ENCODE measurements at places on chromosomes 11 and 22.

GRCh38 chr11:94557421-94557820 is 9.7 kb upstream of the PIWIL4 start:
- no peak for DNase-seq

DNA sequence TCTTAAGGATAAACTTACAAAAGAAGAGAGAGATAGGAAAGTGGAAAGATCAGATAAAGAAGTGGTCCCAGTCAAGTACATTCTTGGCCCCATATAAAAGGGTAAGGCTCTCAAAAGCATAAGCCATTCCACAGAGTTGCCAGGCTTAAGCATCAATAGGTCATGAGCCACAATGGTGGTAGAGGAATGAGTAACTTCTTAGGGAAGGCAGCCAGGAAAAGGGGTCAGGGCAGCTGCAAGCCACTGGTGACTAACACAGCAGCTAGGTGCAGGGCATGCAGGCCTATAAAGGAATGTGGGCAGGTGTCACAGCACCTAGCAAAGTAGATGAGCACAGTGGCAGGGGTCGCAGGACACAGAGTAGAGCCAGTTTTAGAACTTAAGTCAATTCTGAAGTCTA is 302.6 kb upstream of the FAT3 start:
- DNase-seq, result no peak

DNA sequence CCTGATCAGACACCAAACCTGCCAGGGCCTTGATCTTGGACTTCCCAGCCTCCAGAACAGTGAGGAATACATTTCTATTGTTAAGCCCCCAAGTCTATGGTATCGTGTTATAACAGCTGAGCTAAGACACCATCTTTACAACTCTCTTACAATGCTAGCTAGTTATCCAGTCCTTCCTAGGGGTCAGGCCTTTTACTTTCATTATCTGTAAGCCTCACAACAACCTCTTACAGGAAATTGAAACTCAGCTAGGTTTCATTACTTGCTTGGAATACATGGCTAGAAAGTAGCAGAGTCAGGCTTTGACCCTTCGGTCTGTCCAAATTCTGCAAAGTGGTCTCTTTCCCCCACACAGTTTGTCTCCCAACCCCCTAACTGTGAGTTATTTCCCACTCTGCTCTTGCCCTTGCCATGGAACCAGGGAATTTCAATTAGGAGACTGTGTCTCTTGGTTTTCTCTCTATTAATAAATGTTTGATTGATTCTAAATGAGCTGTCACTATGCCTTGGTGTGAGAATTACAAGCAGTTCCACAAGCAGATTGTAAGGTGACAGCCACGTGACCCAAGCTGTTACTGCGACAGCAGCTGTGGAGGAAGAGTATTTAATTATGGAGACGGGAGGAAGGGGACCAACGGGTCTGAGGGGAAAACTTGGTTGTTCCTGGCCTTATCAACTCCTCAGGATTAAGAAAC is 38.4 kb upstream of the CLMP start:
- DNase-seq, result no peak

DNA sequence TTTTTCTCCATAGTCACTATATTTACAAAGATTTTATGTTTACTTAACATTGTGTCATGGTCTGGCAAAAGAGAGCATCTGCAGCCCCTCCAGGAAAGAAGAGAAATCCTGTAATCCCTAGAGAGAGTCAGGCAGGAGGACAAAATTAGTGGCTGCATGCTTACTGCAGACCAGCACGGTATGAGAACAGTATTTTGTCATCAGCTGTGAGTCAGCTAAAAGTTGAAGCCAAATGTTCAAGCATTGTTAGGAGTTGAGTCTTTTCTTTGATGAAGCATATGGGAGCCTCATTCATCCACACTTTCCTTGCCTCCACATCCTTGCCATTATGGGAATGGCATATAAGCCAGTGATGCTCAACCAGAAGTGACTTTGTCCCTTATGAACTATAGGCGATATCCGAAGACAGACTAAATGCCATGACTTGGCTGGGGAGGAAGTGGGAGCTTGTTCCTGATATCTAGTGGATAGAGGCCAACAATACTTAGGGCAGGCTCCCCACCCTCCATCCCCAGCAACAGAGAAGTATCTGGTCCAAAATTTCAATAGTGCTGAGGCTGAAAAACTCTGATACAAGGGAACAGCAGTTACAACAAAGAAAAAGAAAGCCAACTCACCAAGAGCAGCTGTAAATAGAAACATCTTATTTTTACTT is 112.0 kb upstream of the OR5AK2 start:
- DNase-seq, result no peak
